ENCODE measurements at places on chromosomes 5 and 9.

DNA sequence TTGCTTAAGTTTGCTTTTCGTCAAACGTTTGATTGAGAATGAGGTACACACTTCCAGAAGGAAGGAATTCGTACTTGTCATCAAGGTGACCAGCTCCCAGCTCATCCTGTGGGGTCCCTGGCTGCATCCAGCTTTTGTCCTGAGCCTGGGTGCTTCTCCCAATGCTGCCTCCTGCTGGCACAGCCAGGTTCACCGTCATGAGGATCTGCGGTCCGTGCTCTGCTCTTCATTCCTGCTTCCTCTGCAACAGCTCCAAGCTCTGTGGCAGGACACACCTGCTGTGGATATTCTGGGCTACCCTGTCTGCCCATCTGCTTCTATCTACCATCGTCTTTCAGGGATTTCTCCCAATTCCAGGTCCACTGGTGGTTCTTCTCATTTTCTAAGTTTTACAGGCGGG is 13.3 kb upstream of the UBE2QL1 start:
- DNase-seq: no peak

- no peak for DNase-seq
These were observed 807 bp upstream of the PLGRKT start for GRCh38 chr9:5438301-5439162.

GRCh38 chr9:112699230-112699629 is 18.7 kb downstream of the INIP start:
- DNase-seq: no peak

- no peak for DNase-seq
These were observed 217.2 kb downstream of the DAB2IP start for GRCh38 chr9:121868626-121869025.

DNA sequence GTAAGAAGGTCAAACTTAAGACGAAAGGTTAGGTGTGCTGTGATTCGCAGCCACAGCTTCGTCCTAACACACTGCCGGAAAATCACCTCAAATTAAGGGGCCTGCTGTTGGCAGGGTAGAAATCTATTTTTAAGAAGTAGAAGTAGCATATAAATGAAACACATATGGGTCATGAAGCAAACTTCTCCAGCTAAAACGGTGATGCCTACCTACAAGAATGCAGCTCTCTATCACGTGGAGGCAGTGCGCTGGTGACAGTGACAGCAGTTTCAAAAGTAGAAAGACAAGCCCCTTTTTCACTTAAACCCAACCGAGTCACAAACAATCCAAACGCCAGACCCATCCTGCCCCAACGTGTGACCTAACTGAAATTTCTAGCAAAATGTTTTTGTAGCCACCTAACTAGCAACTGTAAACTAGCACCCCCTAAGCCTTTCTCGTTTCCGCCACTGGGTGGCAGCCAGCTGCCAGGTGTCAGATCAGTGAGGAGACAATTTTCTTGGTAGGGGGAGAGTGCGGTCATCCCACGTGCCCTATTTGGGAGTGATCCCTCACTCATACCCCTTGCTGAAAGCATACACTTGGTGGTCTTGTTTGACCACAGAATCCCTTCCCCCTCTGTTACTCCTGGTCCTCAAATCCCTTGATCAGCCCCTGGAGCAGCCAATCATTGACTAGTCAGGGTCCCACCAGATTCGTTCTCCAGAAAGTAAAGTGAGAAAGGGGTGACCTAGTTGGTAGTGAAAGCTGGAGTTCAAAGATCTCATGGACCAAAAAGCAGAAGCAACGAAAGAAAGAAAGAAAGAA is 71.8 kb upstream of the MAMDC2 start:
- DNase-seq: no peak

- no peak for DNase-seq
These were observed 14.5 kb upstream of the LPAR1 start for GRCh38 chr9:111052791-111053190.

Data from activated CD4-positive, CD25-positive, alpha-beta regulatory T cell (primary cell).